ENCODE measurements at places on chromosomes 1 and 21.

GRCh38 chr1:226982451-226983177, 42.5 kb downstream of the COQ8A start:
- no peak for DNase-seq

- DNase-seq, result peak; percentile 53
Measured at GRCh38 chr1:173477286-173478093, at the start of gene PRDX6. TSS of gene PRDX6 (plus strand) at chr1:173477335. CDS start at chr1:173477398, 63 bp downstream.

DNA sequence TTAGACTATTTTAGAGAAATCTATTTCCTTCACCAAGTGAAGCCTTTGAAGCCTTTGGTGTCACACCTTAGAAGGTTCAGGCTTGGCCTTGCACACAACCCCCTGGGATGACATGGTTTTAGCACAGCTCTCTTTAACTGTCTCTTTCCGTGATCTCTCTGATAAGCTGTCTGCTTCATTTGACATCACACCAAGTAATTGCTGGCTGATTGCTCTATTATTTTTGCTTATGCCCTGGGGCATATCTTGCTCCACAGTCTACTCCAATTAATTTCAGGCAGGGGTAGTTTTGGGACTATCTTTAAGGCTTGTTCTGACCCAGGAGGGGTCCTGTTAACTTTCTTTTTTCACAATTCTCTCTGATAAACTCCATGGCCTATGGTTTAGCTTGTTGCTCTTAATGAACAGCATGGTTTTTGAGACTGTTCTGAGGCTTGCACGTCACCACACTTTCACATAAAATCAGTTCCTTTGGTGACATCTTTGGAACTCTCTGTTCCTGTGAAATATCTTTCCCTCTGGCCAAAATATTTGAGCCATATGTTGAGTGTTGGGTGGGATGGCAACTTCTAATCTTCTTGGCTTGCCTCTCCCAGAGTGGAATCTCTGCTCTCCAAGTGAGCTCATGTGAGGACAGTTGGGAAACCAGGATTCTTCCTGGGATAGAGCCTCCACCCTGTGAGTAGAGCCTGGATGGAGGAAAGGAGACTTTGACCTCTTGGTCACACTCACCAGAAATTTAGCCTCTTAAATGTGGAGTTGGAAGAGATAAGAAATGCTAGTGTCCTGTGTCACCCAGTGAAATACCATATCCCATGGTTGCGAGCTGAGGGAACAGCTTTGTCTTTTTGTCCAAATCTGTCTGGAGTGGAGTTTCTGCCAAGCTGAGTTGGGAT, 63.6 kb downstream of the MAP3K21 start:
- no peak for DNase-seq

- no peak for DNase-seq
Measured at GRCh38 chr1:229828461-229828860, 202.4 kb downstream of the URB2 start.

DNA sequence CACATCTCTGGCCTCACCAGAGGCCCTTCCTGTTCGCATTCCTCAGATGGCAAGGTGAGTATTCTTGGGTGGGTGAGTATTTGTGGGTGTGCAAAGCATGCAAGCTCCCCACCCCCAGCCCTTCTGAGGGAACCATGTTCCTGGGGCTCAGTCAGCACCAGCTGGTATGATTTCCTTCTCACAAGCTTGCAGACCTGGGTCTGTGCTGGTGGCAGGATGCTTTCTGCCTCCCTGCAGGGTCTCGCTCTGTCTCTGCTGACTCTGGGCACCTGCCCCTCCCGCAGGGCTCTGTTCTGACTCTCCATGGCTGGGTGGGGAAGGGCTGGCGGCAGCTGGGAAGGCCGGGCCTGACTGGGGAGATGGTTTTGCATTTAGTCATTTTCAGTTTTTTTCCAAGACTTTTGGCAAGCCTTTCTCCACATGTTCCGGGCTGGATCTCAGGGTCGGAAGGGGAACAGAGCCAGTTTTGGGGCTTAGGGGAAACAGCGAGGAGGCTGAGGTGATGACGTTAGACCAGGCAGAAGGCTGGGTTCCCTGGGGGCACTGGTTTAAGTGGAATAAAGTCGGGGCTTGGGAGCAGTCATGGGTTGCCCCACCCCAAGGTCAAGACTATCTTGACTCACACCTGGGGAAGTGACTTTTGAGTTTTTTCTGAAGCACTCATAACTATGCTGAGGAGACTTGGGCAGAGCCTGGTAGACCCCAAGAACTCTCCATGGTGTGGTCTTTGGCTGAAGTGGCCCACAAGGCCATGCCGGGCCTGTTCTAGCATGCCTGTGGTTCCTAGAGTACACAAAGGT, 6.2 kb downstream of the RASSF5 start:
- no peak for DNase-seq

Data from RKO (cell line).